Stimulated activated CD4-positive, alpha-beta T cell treated with anti-CD3 and anti-CD28 coated beads, TNF-alpha, amount 100 ng/mL, for 4 hours (primary cell): ENCODE measurements at places on chromosomes 3 and 15.

GRCh38 chr15:61051569-61052031, 177.5 kb downstream of the RORA start:
- no peak for DNase-seq

DNA sequence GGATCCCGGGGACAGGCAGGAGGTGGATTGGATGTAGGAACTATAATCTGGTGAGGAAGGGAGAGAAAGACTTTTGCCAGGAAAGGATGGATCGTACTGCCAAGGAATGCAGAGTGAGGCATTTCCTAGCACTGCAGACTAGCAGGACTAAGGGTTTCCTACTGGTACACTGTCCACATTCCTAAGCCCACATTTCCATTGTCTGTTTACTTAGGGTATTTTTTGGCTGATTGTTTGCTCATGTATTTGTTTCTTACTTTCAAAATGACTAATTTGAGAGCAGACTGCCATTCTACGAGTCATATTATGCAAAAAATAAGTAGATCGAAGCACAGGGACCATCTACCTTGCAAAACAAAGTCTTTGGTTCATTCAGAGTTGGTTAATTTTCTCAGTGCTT, 1029.5 kb upstream of the NR2F2 start:
- no peak for DNase-seq

DNA sequence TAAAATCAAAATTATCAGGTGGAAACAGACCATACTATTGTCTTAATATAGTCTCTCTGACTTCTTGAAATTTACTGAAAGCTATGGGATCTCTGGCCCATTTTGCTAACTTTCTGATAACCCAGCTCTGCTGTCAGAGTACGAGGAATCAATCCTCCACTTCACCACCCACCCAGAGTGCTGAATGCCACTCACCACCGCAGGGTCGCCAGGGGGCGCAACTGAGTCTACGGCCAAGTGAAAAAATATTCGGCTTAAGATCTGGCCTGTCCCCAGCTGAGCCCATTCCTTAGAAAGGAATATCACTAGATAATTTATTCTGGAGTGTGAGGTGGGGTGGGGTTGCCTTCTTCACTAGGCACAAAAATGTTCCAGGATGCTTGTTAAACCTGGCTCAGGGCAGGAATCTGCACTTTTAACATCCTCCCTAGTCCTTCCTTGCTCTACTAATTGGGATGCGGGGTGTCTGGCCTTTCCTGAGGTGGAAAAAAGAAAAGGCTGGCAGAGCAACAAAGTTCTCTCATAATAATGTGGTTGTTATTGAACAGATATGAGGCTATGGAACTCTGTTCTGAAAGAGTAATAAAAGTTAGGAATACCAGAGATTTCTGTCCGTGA, 520.6 kb downstream of the MFSD1 start:
- no peak for DNase-seq

DNA sequence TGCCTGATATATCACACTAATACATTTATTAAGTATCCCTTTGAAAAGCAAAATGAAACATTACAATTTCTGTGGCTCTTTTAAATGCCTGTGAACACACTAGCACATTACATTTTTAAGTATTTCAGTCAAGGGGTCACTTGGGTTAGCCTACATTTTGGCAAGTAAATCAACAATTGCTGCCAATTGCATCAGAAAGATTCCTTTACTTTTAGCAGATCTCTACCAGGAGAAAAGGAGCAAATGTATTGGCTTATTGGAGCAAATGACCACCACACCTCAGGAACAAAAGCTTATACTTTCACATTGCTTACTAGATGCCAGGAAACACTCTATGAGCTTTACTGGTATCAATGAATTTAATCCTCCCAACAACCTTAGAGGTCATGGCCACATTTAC, 947.1 kb downstream of the FHIT start:
- no peak for DNase-seq

DNA sequence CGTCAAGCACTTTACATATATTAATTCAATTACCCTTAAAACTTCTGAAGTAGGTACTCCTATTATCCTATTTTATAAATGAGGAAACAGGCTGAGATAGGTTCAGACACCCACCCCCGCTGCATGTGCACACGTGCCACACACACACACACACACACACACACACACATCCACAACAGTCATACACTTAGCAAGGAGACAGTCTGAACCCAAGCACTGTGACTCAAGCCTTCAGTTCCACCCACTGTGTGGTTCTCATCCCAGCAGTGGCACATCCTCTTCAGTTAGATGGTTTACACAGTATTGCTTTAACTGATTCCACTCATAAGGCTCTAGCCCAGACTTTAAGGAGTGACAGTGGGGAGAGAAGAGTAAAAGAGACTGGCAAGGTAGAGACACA, 91.1 kb upstream of the FGF7 start:
- no peak for DNase-seq

DNA sequence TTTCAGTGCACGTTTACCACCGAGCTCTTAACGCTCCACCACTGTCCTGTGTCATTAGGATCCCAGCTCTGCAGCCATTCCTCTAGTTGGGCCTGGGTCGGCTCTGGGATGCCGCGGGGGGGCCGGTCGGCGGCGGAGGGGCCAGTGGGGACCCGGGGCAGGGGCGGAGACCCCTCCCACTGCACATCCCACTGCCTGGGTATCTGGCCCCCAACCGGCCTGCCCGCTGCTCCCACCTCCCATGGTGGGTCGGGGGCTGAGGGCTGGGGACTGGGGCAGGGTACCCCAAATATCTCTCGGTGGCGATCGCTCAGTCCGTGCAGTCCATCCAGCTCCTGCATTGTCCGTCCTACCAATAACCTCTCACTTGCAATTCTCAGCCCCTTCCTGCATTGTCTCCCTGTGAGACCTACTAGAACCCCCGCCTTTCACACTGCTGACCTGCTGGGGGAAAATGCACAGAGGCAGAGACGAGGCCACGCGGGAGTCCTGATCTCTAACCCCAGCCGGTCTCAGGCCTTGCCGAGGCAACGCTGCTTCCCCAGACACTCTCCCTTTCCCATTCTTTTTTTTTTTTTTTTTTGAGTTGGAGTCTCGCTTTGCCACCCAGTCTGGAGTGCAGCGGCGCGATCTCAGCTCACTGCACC, 24.0 kb upstream of the MUC20 start:
- no peak for DNase-seq

- no peak for DNase-seq
Measured at GRCh38 chr3:160748787-160749186, 7.2 kb upstream of the PPM1L start.

DNA sequence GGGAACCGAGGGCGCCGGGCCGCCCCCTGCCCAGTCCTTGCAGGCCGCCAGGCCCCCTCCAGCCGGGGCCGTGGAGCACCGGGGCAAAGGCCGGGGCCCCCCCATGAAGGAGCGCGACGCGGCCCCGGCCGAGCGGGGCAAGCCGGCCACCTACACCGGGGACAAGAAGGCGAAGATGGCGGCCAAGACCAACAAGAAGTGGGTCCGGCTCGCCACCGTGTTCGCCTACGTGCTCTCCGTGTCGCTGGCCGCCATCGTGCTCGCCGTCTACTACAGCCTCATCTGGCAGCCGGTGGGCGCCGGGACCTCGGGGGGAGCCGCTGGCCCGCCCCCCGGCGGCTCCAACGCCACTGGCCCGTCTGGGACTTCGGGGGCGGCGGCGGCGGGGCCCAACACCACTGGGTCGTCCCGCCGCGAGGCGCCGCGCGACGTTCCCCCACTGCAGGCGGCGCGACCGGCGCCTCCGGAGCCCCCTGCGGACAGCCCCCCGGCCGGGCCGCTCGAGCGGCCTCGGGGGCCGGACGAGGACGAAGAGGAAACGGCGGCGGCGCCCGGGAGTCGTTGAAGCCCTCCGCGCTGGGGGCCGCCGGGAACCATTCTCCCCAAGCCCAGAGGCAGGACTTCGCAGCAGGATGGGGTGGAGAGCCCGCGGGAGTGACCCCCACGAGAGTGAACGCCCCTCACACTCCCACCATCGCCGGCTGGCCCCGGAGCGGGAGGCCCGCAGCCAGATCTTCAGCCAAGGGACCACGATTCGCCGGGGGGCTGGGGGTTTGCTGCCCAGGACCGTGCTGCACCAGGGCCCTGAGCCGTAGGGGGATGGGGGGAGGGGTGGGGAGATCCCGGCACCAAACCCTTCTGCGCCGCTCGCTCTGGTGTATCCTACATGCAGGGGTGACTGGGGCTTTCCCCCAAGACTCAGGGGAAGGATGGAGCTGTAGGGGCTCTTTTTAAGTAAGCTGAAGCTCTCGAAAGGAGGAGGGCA, 753 bp downstream of the INAFM2 start:
- DNase-seq = no peak

- no peak for DNase-seq
Measured at GRCh38 chr3:58004973-58005372, 3.2 kb upstream of the FLNB start.

GRCh38 chr3:99625237-99625622, 13.2 kb upstream of the COL8A1 start:
- DNase-seq = no peak

DNA sequence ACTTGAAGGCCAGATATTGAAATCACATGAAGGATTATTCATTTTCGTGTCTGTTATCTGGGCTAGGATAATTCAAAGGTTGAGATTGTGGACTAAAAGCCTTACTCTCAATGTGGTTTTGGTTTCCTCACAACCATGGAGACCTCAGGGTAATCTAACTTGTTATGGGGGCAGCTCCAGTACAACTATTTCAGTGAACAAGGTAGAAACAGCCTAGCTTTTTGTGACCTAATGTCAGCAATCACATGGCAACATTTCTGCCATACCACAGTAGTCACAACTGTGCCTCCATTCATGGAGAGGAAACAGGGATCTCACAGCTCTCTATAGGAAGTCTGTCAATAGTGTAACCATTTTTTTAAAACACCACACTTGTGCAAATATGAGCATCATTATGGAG, 62.4 kb upstream of the RARB start:
- DNase-seq = no peak

GRCh38 chr3:129056451-129057173, 4.0 kb upstream of the GP9 start:
- no peak for DNase-seq

- DNase-seq = no peak
Measured at GRCh38 chr3:126353694-126354321, 3.4 kb downstream of the KLF15 start.

DNA sequence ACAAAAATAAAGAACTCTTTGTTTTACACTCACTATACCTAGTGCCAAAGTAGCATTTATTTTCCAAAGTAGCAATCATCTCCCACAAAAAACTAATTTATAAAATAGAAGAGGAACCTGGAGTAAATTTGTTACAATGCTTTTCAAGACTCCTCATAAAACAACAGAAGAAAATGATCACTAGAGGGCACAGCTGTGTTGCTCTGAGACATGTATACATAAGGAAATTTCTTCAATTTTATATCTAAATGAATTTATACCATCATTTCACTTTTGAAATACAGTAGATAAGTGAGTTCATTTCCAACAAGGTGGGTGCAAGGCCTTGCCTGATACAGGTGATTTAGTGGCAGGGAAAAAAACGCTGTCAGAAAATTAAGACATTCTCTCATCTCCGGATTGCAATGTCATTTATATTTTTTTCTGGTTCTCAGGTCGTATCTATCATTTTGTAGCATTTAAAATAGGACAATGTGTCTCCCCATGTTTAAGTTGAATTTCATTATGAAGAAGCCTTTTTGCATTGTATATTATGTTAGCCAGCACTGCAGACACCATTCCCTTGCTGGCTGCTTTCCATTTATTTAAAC, 25.3 kb upstream of the ARHGEF26 start:
- no peak for DNase-seq

GRCh38 chr3:184239221-184239620, 9.5 kb downstream of the ALG3 start:
- DNase-seq = no peak

- DNase-seq = no peak
Measured at GRCh38 chr3:161310649-161311423, 60.5 kb downstream of the SPTSSB start.

- DNase-seq = peak; percentile 9
Measured at GRCh38 chr3:27483117-27484014, 818 bp downstream of the SLC4A7 start.

DNA sequence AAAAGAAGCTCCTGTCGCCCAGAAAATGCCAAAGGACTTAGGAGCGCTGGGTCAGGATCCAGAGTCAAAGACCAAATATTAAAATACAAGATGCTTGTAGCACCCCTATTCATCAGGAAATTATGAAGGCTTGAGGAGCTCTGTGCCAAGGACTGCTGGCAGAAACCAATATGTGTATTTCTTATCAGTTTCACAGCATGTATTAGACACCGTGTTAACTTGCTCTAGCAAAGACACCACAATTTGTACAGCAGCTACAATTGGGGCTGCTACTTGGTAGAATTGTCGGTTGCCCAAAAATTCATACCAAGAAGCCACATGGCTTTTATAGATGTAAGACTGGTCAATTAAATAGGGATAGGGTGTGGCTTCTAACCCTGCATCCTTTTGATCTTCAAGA, 128.8 kb downstream of the CD47 start:
- DNase-seq = no peak

- DNase-seq = no peak
Measured at GRCh38 chr3:50562861-50563260, 4.7 kb downstream of the C3orf18 start.

- DNase-seq = no peak
Measured at GRCh38 chr3:160472344-160472743, 22.8 kb upstream of the TRIM59 start.

- no peak for DNase-seq
Measured at GRCh38 chr15:48802867-48803266, 8.0 kb downstream of the CEP152 start.

DNA sequence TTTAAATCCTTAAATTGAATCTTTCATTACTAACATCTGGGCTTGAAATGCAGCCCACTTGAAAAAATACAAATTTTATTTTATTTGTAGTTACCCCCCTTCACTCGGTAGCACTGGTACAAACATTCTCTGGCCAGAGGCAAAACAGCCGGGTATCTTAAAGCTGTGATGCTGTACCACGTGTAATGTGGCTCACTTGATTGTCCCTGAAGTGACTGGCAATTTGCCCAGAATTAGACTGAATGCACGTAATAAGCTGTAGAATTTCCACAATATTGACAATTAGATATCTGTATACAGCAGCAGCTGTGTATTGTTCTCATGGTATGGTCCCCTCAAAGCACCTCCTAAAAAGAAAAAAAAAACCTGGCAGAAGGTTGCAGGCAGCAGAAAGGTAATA, 192.8 kb upstream of the TBC1D5 start:
- DNase-seq = no peak

- no peak for DNase-seq
Measured at GRCh38 chr15:76954744-76955143, 23.2 kb downstream of the RCN2 start.
